Tongue (tissue), 3 donors: ENCODE measurements at places on chromosomes 7 and 10. TPM values are rescaled to one million over a fixed set of nuclear protein-coding genes. Genes with fewer than 3 reads are reported as not detected.

COL28A1 gene
- total RNA-seq = 8.1 TPM

MBLAC1 gene
- 0.82 TPM for total RNA-seq

CPA4 gene
- total RNA-seq = 2.4 TPM

CPA2 gene
- not detected for total RNA-seq

SPOCK2 gene
- 8.3 TPM for total RNA-seq

HOXA9 gene
- not detected for total RNA-seq

RPEL1 gene
- total RNA-seq = not detected

DNA sequence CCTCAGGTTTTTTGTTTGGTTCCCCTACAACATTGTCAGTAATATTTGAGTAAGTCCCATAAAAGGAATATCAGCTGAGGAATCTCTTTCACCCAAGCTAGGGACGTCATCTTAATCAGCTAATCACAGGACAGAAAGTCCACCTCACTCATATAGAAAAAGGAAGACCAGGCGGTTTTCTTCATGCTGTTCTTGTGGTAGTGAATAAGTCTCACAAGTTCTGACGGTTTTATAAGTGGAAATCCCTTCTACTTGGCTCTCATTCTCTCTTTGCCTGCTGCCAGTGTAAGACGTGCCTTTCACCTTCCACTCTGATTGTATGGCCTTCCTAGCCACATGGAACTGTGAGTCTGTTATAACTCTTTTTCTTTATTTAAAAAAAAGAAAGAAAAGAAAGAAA lies 308.1 kb upstream of the PFKP start:
- DNase-seq = no peak

GRCh38 chr7:157879391-157879790 lies 542.6 kb downstream of the DNAJB6 start:
- no peak for DNase-seq

GRCh38 chr10:126476246-126476645 lies 88.0 kb upstream of the ADAM12 start:
- peak; percentile 89 for DNase-seq

DNA sequence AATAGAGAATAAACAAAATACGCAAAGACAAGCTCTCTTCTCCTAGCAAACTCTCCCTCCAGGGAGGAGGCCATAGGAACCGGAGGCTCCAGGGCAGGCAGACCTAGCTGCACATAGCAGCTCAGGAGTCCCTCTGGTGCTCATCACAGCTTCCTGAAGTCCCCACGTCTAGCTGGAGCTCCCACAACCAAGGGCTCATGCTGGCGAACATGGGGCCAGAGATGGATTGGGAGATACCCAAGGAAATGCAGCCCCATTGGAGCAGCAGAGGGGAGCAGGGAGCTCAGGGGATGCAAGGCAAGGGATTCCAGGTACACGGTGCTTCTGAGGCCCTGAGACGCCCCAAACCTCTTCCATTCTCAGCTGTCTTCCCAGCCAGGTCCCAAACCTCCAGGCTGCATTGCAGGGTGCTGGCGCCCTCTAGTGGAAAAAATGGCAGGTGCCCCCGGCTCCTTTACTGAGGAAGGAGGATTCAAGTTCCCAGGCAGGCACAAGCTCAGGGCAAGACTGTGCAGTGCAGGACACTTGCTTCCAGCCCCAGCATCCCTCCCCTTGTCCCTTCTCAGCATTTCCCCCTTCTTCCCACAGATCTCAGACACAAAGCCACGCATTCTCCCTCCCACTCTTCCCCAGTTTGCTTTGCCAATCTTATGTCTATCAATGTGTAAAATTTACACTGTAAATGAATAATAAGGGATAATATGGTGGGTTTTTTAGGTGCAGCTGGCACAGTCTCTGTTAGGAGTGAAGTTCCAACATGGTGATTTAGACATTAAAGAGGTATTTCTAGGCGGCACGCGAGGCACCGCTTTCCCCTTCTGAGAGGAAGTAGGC lies 46.2 kb downstream of the GPAM start:
- DNase-seq = peak; percentile 86

DNA sequence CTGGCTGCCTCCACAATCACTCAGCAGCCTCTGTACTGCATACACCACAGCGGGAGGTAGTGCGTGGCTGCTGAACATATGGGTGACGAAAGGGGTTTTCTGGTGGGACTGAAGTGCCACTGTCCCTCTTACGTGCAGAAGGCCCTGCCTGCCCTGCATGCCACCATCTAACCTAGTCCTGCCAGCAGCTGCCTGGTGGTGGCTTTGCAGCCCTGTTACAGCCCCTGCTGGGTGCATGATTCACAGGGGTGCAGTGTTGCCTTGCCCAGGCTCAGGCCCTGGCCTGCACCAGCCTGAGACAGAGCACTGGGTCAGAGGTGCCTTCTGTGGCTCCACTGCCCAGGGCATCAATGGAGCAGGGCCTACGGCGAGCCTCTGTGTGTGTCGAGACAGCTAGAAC lies 50.1 kb downstream of the SYPL1 start:
- DNase-seq = no peak

DNA sequence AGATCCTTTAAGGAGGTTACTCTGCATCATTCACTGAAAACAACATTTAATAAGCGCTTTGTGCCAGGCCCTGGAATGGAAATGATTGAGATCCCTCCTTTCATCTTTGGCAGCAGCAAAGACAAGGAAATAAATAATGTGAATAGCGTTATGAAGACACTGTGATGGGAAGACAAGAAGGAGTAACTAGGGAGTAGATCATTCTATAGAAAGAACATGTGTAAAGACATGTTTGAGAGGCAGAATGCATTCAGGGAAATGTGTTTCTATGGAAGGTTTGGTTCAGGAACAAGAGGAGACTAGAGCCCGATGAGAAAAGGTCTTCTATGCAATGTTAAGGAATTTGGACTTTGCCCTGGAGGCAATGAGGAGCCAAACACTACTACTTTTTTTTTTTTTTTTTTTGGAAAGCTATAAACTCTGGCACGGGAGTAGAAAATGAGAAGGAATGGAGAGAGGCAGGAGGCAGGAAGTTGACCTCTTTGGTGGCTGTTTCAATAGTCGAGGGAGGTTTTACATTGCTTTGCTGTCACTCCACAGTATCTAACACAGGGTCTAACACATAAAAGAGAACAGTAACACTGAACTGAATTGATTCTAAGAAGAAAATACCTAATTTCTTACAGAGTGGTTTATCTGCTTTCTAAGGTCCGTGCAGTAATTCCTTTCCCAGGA lies 44.9 kb downstream of the SMURF1 start:
- DNase-seq = no peak

GRCh38 chr7:52085610-52086009 lies 769.0 kb upstream of the COBL start:
- no peak for DNase-seq

DNA sequence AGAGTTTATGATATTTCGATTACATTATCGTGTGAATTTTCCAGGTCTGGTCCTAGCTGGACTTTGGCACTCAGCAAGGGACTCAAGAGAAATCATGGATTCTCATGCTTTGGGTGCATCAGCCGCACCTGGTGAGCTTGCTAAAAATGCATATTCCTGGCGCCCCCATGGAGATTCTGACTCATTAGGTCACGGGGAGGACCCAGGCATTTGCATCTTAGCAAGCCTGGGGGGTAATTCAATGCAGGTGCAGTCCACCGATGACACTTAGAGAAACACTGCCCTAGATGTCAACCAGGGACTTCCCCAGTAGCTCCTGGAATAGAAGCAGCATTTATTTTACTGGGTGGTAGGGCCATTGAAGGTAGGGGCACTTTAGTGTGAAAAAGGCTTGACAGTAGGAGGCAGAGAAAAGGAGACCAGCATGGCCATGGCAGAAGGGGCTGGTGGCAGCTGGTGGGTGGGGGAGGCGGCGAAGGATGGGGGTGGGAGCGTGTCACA lies 29.9 kb upstream of the PDCD4 start:
- DNase-seq = no peak
